Kidney (tissue), 22 donors: ENCODE measurements at places on chromosomes 4 and X. TPM values are rescaled to one million over a fixed set of nuclear protein-coding genes. Genes with fewer than 3 reads are reported as not detected.

Gene PAGE3
- total RNA-seq, result not detected

Gene DUX4
- total RNA-seq, result not detected

Gene SPARCL1
- 322 TPM for total RNA-seq

Gene LGI2
- 7.5 TPM for total RNA-seq

Gene TEX13D
- not detected for total RNA-seq
